ENCODE measurements at places on chromosomes 2 and 18.

GRCh38 chr2:221343524-221343923 is 228.6 kb downstream of the EPHA4 start:
- no peak for DNase-seq

DNA sequence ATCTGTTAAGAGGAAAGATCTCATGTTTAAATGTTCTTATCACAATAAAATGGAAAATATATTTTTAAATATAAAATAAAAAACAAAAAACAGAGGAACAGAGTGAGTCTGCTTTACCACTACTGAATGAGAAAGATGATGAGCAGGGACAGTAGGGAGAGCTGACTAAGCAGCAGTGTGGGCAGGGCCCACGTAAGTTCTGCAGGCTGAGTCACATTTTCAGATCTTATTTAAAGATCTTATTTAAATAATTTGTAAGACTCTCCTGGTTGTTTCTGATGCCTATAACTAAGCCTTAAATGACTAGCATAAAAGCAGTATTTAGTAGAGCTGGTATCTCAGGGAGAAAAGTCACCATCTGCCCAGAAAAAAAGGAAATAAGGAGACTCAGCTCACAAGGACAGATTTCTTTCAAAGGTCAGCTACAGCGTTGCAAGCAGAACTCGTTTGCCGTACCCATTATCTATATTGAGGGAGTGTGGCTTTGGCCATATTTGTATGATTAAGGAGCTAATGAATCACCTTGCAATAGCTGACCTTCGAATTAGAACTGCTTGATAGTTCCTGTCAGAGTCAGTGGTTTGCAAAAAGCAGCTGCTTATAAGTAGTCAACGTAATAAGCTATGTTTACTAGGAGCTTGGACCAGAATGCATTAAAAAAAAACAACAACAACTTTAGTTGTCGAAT is 322.1 kb upstream of the CHAC2 start:
- no peak for DNase-seq

DNA sequence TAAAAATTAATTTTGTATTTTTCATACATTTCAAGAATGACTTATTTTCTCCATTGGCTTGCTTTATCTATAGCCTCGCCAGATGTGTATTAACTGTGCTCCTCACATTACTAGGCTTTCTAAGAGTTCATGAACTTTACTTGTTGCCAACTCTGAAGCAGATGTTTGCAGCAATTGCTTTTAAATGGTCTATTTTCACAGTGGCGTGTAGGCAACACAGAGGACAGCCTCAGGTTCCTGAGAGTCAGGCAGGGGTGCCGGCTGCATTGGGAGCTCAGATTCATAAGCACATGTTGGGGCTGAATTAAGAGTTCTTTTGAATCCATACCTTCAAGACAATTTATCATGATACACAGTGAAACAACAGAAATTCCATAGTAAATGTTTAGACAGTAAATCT is 179.2 kb upstream of the PXDN start:
- no peak for DNase-seq

GRCh38 chr18:62487161-62487560 is 35.7 kb upstream of the ZCCHC2 start:
- no peak for DNase-seq

DNA sequence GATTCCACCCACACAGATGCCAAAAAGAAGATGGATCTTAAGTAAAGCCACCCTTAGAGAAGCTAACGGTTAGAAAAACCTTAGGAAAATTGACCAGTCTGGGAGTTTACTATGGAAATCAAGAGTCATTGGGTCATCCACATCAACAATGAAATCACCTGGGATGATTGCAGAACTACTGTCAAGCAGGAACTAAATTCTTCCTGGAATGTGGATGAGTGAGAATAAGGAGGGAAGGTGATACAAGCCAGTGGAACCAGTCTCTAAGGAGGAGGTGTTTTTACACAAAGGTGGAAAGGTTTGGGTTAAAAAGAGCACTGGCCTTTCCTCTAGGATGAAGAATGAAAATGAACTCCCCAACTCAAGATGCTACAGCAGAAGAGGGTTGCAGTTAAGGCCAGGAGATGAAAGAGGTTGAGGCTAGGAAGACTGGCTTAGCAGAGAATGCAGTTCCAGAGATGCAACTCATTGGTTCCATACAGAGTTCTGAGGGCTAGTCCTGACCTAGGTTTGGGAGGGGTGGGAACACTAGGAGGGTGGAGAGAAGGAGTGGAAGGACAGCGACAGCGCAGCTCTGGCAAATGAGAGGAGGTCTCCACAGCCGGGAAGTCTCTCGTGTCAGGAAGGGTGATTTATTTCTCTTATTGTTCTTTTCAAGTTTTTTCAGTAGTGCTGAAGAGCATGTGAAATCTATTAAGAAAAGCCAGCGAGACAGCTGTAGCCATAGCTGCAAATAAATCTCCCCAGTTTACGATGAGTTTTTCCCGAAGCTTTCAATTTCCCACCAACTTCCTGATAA is 27.7 kb upstream of the KDM3A start:
- no peak for DNase-seq

DNA sequence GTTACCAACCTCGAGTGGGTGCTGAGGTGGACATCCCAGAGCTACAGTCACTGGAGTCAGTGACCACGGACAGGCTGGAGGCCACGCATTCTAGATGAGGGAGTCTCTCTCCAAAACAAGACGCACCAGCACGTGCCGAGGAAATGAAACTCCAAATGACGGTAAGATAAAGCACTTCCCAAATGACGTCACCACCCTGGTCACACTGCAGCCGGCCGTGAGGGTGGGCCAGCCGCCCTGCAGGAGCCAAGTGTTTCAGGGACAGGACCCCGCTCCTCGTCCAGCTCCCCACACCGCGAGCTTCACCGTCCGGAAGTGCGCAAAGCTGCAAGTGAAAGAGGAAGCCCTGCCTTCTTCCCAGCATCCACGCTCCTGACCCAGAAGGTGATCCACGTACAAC is 99.4 kb downstream of the ZNF516 start:
- no peak for DNase-seq

- DNase-seq: no peak
These were observed 27.2 kb upstream of the OTX1 start for GRCh38 chr2:63023444-63023843.

DNA sequence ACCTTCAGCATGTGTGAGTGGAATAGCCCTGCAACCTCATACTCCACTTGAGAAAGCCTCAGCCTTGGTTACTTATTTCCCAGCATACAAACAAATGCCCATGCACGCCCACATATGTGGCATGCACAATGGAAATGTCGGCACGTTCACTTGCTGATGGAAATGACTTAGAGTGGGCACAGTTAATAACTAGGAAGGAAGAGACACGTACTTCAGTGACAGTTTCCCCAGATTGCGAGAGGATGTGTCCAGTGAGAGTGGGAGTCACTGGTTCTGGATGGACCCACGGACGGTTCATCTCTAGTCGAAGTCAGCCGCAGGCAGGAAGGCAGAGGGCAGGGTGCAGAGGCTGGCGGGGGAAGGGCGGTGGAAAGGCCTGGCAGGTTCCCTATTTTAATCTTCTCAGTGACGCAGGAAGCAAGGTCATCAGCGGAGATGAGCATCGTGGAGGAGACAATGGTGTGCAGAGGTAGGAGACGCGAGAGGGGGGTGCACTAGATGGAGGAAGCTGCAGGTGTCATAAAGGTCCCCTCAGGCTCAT is 350.7 kb upstream of the MYT1L start:
- no peak for DNase-seq

- no peak for DNase-seq
These were observed 228.6 kb upstream of the PXDN start for GRCh38 chr2:1972948-1973347.

DNA sequence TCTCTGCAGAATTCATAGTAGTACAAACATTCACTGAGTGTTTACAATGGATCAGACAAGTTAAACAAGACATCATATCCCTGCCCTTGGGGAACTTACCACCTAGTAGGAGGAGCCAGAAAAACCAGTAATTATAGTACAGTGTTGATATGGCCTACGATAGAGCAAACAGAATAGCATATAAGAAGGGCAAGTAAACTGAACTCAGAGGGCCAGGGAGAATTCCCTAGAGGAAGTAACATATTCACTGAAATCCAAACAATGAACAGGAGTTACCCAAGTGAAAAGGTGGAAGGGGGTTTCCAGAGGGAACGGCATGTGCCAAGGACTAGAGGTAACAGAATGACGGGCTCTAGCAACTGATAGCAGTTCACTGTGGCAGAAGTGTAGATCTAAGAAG is 34.1 kb downstream of the NHEJ1 start:
- no peak for DNase-seq

- DNase-seq: no peak
These were observed 236.5 kb upstream of the FN1 start for GRCh38 chr2:215672406-215672805.

GRCh38 chr18:35409911-35410310 is 32.8 kb upstream of the ZNF396 start:
- DNase-seq: no peak

DNA sequence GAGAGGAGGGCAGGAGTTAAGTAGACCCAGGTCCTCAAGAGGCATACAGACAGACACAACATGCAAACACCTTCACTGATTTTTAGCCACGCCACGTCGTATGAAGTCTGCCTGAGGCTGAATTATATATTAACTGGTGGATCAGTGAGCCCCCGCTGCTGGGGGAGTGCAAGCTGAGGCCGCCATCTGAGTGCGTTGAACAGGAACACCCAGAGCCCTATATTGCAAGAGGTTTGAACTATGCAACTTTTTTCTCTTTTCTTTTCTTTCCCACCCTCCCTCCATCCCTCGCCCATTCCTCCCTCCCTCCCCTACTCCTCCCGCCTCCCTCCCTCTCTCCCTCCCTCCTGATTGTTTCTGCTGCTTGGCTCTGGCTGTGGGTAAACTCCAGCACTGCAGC is 30.2 kb downstream of the SETBP1 start:
- no peak for DNase-seq

GRCh38 chr2:53877556-53877955 is 17.8 kb upstream of the GPR75 start:
- DNase-seq: no peak

- no peak for DNase-seq
These were observed 182.7 kb downstream of the UXS1 start for GRCh38 chr2:106011380-106011779.

DNA sequence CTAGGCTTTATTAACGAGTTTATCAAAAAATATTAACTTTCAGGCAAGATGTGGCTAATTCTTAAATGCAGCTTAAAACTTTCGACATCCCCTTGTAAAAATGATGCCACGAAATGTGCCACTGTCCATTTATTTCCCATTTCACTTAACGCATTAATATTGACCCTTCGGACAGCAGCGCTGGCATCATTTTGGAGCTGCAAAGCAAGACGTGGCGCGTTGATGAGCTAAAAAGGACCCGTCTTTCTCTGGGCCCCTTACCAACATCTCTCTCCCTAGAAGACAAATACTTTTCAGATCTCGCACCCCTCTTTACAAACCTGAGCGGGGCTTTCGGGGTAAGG is 367.9 kb downstream of the MTX2 start:
- no peak for DNase-seq

GRCh38 chr18:52536039-52536438 is 196.0 kb downstream of the DCC start:
- no peak for DNase-seq

DNA sequence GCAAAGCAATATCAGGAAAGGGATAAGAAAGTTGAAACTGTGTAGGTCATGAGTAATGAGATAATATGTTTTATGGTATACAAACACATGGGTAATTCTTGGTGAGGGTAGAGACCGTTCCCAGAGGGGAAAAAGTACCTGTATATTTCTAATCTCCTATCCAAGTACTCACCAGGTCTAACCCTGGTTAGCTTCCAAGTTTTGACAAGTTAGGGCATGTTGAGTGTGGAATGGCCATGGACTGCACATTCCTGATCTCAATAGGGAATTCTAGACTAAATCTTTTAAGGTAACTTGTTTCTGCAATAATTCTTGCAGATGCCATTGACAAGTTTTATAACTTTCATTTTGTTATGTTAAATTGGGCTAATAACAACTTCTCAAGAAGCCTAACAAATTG is 216.6 kb downstream of the SPAG16 start:
- DNase-seq: no peak

- DNase-seq: no peak
These were observed 848.0 kb downstream of the DPP10 start for GRCh38 chr2:115290478-115290877.

DNA sequence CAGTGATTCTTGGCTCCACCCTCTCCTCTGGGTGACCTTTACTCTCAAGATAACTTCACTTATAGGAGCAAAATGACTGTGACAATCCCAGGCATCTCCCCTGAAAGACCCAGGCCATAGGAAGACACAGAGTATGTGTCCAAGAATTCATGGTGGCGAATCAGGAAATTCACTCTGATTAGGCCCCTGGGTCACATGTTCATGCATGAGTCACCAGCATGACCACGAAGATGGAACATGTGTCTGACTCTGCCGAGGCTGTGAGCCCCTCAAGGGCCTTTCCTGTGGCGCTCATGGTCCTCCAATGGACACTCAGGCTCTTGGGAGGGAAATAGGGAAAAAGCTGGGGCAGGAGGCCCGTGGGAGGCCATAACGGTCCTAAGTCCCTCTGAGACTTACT is 74.0 kb upstream of the TEX51 start:
- no peak for DNase-seq

- DNase-seq: no peak
These were observed 994.0 kb downstream of the TSN start for GRCh38 chr2:122749405-122749804.

DNA sequence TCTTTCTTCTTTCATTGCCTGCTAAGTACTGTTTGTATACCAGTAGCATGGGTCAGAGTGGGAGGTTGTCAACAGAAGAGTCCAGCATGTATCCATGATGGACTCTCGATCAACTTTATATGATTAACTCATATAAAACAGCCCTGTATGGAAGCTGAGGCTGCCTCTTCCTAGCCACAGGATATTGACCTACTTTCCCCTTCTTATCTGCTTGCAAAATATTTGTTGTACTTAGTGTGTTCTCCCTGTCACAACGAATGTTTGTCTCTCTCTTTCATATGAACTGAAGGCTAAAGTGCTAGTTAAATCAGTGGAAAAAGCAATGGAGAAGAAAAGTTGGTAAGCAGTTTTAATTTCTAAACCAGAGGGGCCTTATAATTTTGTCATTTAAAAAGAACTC is 17.8 kb downstream of the MYO1B start:
- no peak for DNase-seq

DNA sequence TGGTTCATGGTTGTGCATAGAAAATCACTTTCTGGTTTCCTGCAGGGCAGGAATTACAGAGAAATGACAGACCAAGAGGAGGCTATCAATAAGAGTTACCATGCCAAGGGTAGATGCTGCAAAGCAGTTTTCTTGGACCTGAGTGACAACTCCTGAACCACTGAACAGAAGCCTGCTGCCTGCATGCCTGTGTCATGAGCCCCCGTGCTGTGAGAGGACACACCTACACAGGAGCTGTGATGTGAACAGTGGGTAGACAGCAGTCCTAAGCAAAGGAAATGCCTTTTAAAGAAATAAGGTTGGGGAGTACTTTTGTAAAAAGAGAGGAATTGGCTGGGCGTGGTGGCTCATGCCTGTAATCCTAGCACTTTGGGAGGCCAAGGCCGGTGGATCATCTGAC is 54.2 kb upstream of the CREB1 start:
- DNase-seq: no peak

- DNase-seq: no peak
These were observed 253.4 kb downstream of the TMX3 start for GRCh38 chr18:68461481-68462018.

- no peak for DNase-seq
These were observed 43.8 kb upstream of the CDH19 start for GRCh38 chr18:66647671-66648070.
